ENCODE measurements at places on chromosomes 2 and 18.

DNA sequence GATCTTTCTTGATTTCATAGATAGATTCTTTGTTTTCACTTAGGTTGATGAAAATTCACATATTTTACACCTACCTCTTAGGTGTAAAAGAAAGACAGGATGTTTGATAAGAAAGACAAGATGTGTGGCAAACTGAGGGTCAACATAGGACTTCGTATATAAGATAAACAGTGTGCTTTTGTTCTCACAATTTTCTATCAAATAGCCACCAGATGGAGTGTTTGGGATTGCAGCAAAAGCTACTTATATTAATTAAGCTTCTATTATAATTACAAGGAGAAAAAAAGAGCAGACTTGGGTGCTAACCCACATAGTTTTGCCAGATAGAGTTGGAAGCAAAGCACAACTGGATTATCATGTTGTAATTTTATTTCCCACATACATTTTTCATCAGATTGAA is 232.9 kb downstream of the CDH7 start:
- DNase-seq = no peak

- DNase-seq = peak; percentile 7
Observed at GRCh38 chr2:168465594-168465993, 9.5 kb downstream of the CERS6 start.

DNA sequence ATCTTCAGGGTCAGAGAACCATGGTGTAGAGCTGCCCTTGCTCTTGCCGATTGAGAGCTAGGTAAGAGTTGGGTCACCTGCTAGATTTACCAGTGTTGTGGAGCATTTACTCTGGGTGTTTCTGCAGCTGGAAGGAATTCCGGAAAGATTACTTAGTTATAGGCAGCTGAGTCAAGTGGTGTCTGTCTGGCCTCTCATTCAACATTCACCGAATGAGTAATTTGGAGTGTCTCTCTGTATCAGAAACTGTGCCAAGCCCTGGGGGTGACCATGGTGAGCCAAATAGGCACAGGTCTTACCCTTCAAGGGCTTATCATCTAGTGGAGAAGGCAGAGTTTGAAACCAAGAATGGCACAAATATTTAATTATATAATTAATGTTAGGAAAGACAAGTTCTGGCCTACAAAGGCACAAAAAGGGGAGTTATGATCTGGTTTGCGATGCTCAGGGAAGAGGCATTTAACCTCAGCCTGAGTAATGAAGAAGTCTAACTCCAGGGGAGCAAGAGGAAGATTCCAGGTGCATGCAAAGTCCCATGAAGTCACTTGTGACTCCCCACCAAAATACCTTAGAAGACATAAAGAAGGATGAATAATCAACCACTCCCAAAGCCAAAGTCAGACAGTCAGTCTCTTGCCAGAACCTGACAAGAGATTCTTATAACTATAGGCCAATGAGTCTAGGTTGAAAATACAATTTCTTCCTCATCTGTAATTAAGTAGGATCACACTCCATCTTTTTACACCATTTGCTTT is 12.5 kb downstream of the SETBP1 start:
- peak; percentile 33 for DNase-seq

DNA sequence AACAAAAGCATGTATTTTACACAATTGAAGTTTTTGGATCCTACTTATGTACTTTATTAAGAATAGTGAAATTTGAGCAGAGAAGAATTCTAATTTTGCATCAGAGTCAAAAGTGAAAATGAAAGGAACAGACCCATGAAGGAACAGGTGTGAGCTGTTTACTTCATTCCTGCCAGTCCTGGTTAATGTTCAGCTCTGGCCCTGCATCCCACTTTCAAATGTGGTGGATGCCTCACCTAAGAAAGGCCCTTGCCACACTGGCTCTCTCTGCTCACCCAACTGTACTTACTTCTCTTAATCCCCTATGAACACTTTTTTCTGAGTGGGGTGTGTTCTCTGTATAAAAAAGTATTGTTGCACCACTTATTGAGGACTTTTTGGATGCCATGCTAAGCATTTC is 22.2 kb downstream of the FAM110C start:
- DNase-seq = no peak

- no peak for DNase-seq
Observed at GRCh38 chr18:356778-357177, 88.9 kb upstream of the THOC1 start.

DNA sequence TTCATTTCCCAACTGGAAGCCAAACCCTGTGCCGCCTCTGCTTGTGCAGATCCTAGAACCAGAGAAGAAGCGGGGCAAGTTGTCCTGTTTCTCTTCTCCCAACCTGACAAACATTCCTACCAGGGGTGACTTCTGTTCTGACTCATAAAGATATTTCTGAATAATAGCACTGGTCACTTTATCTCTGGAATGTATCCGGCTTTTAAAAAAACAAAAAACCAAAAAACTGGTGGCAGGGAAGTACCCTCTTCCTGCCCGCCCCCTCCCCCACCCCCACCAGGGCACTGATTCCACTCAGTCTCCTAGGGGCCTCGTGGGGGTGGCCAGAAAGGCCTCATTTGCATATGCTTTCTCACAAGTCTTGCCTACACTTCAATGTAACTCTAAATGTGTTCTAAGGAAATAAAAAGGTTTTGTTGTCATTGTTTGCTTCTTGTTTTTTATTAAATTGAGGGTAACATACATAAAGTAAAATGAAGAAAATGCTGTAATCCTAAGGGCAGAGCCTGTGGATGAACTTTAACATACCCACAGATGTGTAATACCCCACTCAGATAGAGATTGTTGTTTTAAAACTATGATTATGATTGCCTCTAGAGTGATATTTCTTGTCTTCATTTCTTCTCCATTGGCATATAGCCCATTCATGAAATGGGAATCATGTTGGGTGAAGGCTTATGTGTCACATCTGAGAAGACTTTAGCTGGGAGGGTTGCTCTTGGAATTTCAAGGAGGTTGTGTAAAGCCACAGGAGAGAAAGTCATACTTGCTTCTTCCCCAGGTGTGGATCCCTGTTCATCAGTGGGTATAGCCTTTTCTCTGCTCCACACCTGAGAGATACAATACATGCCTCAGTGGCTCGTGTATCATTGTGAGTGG is 5.3 kb upstream of the FOSL2 start:
- peak; percentile 31 for DNase-seq

- peak; percentile 76 for DNase-seq
Observed at GRCh38 chr2:200081236-200081635, 125.9 kb downstream of the MAIP1 start.

DNA sequence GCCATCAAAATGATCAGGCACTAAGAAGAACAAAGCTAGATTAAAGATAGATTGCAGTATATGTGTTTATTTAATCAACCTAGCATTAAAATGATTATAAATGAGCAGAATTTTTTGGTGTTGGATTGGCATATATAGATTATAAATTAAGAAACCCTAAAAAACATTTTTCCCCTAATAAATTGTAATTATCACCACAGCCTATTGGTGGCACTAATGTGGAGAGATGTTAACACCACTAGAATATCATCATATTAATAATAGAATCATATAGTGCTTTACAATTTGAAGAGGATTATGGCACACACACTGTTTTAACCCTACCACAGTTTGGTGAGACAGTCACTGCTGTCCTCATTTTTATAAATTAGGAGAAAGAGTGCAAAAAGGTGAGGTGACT is 112.4 kb upstream of the RND3 start:
- DNase-seq = no peak

- DNase-seq = peak; percentile 24
Observed at GRCh38 chr2:55019526-55020258, 30.6 kb downstream of the RTN4 start.

- peak; percentile 3 for DNase-seq
Observed at GRCh38 chr18:72652990-72653593, 109.0 kb upstream of the CBLN2 start.

DNA sequence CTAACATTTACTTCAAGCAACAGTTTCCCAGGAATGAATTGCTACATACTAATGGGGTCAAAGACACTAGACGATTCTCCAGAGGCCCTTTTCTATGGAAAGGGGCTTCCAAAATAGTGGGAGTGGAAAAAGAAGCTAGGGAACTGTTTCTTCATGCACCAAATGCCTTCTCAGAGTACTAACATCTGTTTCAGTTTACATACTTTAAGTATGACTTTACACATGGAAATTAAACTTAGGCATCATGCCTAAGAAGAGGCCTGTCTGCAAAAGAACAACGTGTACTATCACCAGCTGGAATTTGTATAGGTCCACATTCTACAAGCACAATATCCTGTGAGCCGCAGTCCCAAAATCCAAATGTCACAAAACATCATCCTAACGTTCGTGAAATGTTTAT is 29.4 kb upstream of the WDR75 start:
- DNase-seq = peak; percentile 95

DNA sequence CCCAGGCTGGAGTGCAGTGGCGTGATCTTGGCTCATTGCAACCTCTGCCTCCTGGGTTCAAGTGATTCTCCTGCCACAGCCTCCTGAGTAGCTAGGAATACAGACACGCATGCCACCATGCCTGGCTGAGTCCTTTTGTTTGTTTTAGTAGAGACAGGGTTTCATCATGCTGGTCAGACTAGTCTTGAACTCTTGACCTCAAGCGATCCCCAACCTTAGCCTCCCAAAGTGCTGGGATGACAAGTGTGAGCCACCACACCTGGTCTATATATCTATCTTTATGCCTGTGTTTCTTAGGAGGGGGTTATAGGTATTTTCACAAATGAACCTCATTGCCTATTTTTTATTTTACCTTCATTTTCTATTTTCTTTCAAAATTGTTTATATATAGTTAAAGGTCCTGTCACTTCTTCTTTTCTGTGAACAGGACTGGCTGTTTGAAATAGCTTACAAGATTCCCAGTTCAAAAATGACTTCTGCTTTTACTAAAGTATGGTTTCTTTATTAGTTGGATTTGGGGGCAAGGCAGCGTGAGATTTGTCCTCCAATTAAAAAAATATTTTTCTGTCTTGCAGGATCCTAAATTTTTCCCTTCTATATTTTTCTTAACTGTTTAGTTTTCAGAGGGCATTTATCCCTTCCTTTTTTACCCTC is 16.4 kb upstream of the MARCHF7 start:
- no peak for DNase-seq

- DNase-seq = peak; percentile 71
Observed at GRCh38 chr18:63848159-63848558, 39.3 kb upstream of the SERPINB2 start.

- peak; percentile 90 for DNase-seq
Observed at GRCh38 chr18:27413495-27414401, 228.6 kb upstream of the CHST9 start.

- DNase-seq = no peak
Observed at GRCh38 chr2:15948704-15948957, 8.3 kb downstream of the MYCN start.

DNA sequence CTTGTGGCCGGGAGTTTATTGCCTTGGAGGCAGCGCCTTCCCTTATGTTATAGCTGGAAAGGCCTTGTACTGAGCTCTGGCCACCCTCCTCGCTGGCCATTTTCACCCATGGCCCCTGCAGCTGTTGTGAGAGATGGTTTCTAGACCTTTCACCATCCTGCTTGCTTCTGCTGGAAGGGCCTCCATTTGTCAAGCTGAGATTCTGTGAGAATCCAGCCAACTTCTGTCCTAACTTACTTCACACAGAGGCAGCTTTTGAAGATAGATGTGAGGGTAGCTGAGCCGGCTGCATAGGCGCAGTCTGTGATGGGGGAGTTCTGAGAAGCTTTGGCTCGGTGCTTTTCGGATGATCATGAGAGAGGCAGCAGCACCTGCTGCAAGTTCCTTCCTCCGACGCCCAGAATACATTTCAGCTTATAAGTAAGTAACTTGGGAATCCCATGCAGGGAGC is 8.7 kb downstream of the CTIF start:
- no peak for DNase-seq

GRCh38 chr2:129829588-129829987 is 149.9 kb upstream of the RAB6C start:
- no peak for DNase-seq

DNA sequence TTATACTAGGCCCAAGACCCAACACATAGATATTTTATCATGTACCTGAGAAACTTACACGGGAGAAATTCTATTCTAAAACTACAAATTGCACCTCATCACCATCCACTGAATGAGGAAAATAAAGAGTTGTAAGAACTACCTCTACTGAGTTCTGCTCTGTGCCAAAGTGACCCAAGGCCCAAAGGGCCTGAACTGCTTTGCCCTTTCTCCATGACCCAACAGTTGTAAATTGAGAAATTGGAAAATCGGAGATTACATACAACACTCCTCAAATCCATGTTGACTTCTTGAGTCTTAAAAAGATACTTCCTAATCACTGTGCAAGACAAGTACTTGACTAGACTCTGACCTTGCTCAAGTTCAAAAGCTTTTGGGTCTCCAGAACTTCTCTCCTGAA is 8.8 kb downstream of the NR4A2 start:
- DNase-seq = no peak

DNA sequence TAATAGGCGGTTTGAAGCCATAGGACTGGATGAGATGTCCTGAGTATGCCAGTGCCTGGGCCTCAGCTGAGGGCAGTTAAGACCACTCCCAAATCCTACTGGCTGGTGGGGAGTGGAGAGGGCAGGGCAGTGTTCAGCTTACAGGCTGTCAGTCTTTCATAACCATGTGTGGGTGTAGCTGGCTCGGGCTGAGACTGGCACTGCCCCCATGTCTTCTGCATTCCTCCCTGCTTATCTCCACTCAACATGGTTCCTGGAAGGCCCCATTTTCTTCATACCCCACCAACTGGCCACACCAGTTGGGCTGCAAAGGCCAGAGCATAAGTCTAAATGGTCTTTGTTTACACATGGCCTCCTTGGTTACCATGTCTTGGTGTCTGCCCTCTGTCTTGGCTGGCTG is 17.2 kb upstream of the IL37 start:
- no peak for DNase-seq

GRCh38 chr2:214671319-214671885 is 138.1 kb downstream of the BARD1 start:
- no peak for DNase-seq

- DNase-seq = peak; percentile 55
Observed at GRCh38 chr18:58290116-58290695, 246.2 kb downstream of the NEDD4L start.

GRCh38 chr2:14967729-14968128 is 335.2 kb downstream of the LRATD1 start:
- DNase-seq = no peak

- DNase-seq = no peak
Observed at GRCh38 chr2:39359453-39360038, 77.5 kb downstream of the MAP4K3 start.

DNA sequence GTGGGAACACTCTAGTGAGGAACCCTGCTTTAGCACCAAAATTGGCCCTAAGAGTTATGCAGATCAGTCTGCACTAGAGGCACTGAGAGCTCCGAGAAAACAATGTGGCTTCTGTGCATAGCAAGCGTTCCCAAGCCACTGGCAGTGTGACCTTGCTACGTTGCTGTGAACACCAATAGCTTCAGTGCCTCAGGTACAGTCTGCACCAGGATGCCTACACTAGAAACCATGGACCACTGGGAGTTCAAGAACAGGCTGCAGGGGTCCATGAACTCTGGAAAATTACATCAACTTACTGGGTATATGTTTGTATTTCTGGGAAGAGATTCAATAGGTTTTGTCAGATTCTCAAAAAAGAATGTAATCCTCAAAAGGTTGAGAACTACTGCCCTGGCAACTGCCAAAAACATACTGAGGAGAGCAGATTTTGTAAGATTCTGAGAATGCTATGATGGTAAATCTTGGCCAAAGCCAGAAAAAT is 18.3 kb upstream of the SP3 start:
- DNase-seq = peak; percentile 42

Data from fibroblast of skin of right quadriceps (primary cell).